Progenitor cell of endocrine pancreas (in vitro differentiated cells): ENCODE measurements at places on chromosomes 7 and 10. TPM values are rescaled to one million over a fixed set of nuclear protein-coding genes. Genes with fewer than 3 reads are reported as not detected.

Gene TMEM176B
- 8.9 TPM in 2 replicates for total RNA-seq

Gene AMPH
- 1.8 and 1.9 TPM in 2 replicates for total RNA-seq

Gene MMD2
- not detected in 2 replicates for total RNA-seq

Gene MSMB
- not detected in 2 replicates for total RNA-seq

Gene CCL24
- not detected in 2 replicates for total RNA-seq

Gene CD36
- 7.2 and 7.7 TPM in 2 replicates for total RNA-seq

Gene SUN3
- total RNA-seq = not detected in 2 replicates

Gene OR2A5
- not detected in 2 replicates for total RNA-seq

Gene TCERG1L
- total RNA-seq = 0.51 and 0.53 TPM in 2 replicates

Gene LLCFC1
- not detected in 2 replicates for total RNA-seq

Gene METTL27
- total RNA-seq = 13.3 and 13.5 TPM in 2 replicates

- H3K4me1 ChIP-seq = peaks cover 10% of the 10 kb centered on the region
- no peaks in the 10 kb centered on the region for H3K36me3 ChIP-seq
- no peak overlapping the region for H3K4me3 ChIP-seq
- H3K27me3 ChIP-seq = peaks cover 91% of the 10 kb centered on the region
- no peak for DNase-seq
- H3K27ac ChIP-seq = no peak overlapping the region
Measured at GRCh38 chr10:117553142-117553814, 10.7 kb downstream of the EMX2 start.

- peaks cover 6% of the 10 kb centered on the region for H3K36me3 ChIP-seq
- peaks cover 3% of the 10 kb centered on the region for H3K4me1 ChIP-seq
- H3K27ac ChIP-seq = no peak overlapping the region
Measured at GRCh38 chr7:5696346-5697110, 84.9 kb downstream of the RNF216 start.

- DNase-seq = no peak
- no peak overlapping the region for H3K27ac ChIP-seq
- H3K27me3 ChIP-seq = no peaks in the 10 kb centered on the region
- no peak overlapping the region for H3K4me3 ChIP-seq
Measured at GRCh38 chr7:144037414-144038035, 11.2 kb upstream of the OR2A5 start.

GRCh38 chr10:49056356-49056755 is 59.0 kb downstream of the VSTM4 start:
- no peak overlapping the region for H3K27ac ChIP-seq
- no peaks in the 10 kb centered on the region for H3K4me1 ChIP-seq
- H3K4me3 ChIP-seq = no peak overlapping the region
- no peaks in the 10 kb centered on the region for H3K36me3 ChIP-seq

- H3K27ac ChIP-seq = no peak overlapping the region
- no peak for DNase-seq
- no peaks in the 10 kb centered on the region for H3K36me3 ChIP-seq
- H3K4me1 ChIP-seq = peaks cover 5% of the 10 kb centered on the region
- no peak overlapping the region for H3K4me3 ChIP-seq
Measured at GRCh38 chr7:69115788-69116187, 482.5 kb upstream of the AUTS2 start.

GRCh38 chr10:71237843-71238623 is 25.7 kb downstream of the UNC5B start:
- H3K36me3 ChIP-seq = no peaks in the 10 kb centered on the region
- DNase-seq = no peak
- H3K4me3 ChIP-seq = no peak overlapping the region
- no peak overlapping the region for H3K27ac ChIP-seq

DNA sequence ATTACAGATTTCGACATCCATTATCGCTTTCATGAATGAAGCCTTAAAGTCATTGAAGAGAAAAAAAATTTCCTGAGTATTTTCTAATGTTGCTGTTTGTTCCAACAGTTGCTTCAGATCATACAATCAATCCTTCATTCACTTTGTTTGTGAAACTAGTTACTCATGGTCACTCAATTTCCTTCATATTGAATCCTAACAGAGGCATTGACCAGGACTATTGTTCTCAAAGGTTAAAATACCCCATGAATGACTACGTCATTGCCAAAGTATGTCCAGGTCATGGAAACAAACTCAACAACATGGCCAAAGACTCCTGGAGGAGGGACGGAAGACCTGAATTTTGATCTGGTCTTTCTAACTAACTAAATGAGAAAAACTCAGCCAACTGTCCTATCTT is 54.0 kb upstream of the ABCB5 start:
- no peaks in the 10 kb centered on the region for H3K27me3 ChIP-seq
- H3K4me3 ChIP-seq = no peak overlapping the region
- H3K4me1 ChIP-seq = no peaks in the 10 kb centered on the region
- no peak overlapping the region for H3K27ac ChIP-seq
- H3K36me3 ChIP-seq = no peaks in the 10 kb centered on the region

DNA sequence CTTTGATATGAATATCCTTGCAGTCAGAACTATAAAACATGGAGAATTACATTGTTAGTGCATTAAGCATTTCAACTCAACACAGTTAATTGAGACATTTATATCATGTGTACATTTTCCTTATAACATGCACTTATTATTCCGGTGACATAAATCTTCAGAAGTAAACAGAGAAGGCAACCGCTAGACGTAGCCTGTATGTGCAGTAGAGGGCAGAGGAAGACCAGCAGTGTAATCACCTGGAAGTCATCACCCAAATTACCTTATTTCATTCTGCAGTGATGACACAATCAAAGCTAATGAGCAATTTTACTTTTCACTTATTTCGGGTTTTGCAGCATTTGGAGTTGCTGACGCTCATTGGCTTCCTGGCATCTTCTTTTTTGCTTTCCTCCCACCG is 394.6 kb downstream of the SDK1 start:
- no peak for DNase-seq
- H3K4me3 ChIP-seq = no peak overlapping the region
- peaks cover 13% of the 10 kb centered on the region for H3K4me1 ChIP-seq
- H3K36me3 ChIP-seq = no peaks in the 10 kb centered on the region

DNA sequence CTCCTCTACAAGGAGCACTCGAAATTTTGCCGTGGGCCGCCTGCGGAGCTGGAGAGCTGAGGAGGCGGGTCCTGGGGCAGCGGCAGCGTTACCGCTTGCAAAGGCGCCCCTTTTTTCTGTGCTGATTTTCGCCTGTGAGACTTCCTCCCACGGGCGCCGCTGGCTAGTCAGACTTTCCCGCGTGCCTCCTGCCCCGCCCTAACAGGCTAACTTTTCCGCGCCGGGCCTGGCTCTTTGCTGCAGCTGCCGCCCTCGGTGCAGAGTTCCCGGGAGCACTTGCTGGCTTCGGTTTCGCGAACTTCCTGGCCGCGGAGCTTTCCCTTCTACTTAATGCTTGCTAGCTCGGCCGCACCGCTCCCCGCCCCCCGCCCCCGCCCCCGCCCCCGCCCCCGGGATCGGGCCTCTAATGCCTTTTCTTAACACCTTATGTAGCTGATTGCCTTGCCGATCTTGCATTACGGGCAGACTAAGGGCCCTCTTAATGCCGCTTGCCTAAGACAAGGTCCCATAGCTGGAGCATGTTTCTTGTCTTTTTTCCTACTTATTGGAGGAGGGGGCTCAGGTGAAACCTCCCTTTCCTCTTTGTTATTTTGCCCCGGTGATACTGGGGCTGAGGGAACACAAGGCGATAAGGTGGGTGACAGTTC is 37.9 kb upstream of the RASGEF1A start:
- H3K27ac ChIP-seq = peak overlapping the region; percentile 57
- H3K4me1 ChIP-seq = peaks cover 19% of the 10 kb centered on the region
- no peaks in the 10 kb centered on the region for H3K27me3 ChIP-seq
- no peaks in the 10 kb centered on the region for H3K36me3 ChIP-seq
- peak; percentile 39 for DNase-seq
- H3K4me3 ChIP-seq = peak overlapping the region; percentile 77

- no peak overlapping the region for H3K4me3 ChIP-seq
- H3K36me3 ChIP-seq = no peaks in the 10 kb centered on the region
- H3K27ac ChIP-seq = no peak overlapping the region
- peaks cover 2% of the 10 kb centered on the region for H3K4me1 ChIP-seq
Measured at GRCh38 chr7:36526863-36527548, 137.3 kb downstream of the ANLN start.

GRCh38 chr7:7428806-7429205 is 106.9 kb downstream of the COL28A1 start:
- no peak overlapping the region for H3K4me3 ChIP-seq
- peaks cover 9% of the 10 kb centered on the region for H3K36me3 ChIP-seq
- no peak for DNase-seq
- H3K4me1 ChIP-seq = peaks cover 5% of the 10 kb centered on the region

DNA sequence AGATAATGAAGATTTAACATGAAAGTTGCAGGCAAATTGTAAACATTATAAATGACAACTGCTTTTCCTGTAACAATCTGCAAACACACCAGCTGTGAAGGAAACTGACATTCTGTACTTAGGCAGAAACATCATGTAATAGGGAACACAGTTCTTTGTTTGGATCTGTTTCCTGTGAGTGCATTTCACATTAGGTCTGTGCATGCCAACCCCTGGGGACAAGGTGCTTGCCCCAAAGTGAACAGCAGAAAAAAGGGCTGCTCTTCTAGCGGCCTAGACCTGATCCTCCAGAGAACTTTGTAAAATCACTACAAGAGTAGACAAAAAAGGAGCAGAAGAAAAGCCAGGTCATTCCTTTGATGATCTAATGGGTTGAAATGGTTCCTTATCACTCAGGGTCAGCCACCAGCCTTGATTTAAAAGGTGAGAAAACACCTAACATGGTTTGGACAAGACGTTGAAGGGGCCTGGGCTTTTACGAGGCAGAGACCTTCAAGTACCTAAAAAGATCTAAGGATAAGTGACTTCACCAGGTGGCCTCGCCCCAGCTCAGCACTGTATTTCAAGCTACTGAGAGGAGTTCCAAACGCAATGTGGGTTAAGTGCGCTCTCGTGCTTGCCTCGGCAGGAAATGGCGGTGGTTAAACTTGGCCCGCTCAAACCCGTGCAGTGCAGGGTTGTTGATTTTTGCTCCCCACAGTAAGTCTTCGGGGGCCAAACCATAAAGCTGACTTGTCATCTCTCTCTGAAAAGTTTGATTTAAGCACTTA is 249.7 kb downstream of the CREB5 start:
- DNase-seq = no peak
- H3K27me3 ChIP-seq = peaks cover 8% of the 10 kb centered on the region
- H3K36me3 ChIP-seq = no peaks in the 10 kb centered on the region
- H3K4me3 ChIP-seq = no peak overlapping the region

GRCh38 chr7:108132551-108133265 is 2.5 kb upstream of the LAMB4 start:
- no peak overlapping the region for H3K4me3 ChIP-seq
- peaks cover 1% of the 10 kb centered on the region for H3K36me3 ChIP-seq
- DNase-seq = no peak
- H3K4me1 ChIP-seq = no peaks in the 10 kb centered on the region
- no peaks in the 10 kb centered on the region for H3K27me3 ChIP-seq

GRCh38 chr7:14836571-14837189 is 65.9 kb downstream of the DGKB start:
- H3K4me3 ChIP-seq = no peak overlapping the region
- H3K4me1 ChIP-seq = peaks cover 1% of the 10 kb centered on the region
- DNase-seq = no peak
- H3K27ac ChIP-seq = no peak overlapping the region
- peaks cover 13% of the 10 kb centered on the region for H3K27me3 ChIP-seq

DNA sequence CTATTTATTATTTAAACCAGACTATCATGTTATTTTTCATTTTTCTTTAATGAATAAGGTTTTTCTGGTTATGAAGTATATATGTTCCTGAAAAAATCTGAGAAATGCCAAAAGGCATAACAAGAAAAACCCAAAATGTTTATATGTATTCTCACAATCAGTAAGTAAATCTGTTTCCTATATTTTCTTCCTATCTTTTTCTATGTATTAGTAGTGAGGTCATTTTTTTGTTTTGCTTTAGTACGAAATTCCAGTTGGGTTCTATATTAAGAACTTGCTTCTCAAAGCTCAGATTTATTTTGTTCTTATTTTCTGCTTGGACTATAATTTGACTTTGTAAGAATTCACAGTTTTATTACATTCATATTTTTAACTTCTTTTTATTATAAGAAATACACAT is 287.5 kb upstream of the NFE2L3 start:
- H3K4me1 ChIP-seq = peaks cover 4% of the 10 kb centered on the region
- no peaks in the 10 kb centered on the region for H3K36me3 ChIP-seq
- no peak overlapping the region for H3K27ac ChIP-seq
- H3K4me3 ChIP-seq = no peak overlapping the region

- no peak overlapping the region for H3K4me3 ChIP-seq
- no peaks in the 10 kb centered on the region for H3K36me3 ChIP-seq
- H3K4me1 ChIP-seq = peaks cover 2% of the 10 kb centered on the region
- no peaks in the 10 kb centered on the region for H3K27me3 ChIP-seq
- DNase-seq = no peak
Measured at GRCh38 chr10:34475274-34475646, 339.8 kb downstream of the PARD3 start.

GRCh38 chr7:139304517-139304916 is 36.6 kb upstream of the FMC1 start:
- H3K27me3 ChIP-seq = no peaks in the 10 kb centered on the region
- DNase-seq = no peak
- no peak overlapping the region for H3K27ac ChIP-seq
- no peak overlapping the region for H3K4me3 ChIP-seq
- peaks cover 19% of the 10 kb centered on the region for H3K36me3 ChIP-seq
- peaks cover 11% of the 10 kb centered on the region for H3K4me1 ChIP-seq

DNA sequence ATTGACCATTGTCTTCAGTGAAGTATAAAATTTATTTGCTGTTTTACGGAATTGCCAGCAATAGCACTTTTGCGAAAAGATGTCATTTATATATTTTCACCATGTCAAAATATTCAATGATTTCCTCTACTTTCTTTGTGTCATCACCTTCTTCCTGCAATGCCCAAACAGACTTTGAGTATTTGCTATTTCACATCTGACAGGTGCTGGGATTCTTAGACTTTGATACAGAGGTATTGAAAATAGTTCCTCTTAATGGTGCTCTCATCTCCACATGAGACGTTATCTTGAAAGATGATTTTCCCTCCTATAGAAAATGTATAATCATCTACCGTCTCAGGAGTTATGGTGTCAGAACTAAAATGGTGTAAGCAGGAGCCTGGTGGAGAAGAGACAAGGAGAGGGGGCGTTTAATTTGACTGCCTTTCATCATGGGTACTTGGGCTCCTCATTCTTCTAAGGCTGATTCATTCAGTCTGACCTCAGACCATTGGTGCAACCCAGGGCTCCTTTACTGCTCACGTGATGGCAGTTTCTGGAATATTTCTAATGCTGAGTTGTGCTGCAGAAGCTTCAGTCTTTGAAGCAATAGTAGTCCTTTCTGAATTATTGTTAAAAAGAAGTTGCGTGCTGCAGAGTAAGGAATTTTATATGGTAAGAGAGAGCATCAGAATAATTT is 404.6 kb downstream of the PHTF2 start:
- no peak overlapping the region for H3K4me3 ChIP-seq
- H3K36me3 ChIP-seq = peaks cover under 1% of the 10 kb centered on the region
- no peaks in the 10 kb centered on the region for H3K4me1 ChIP-seq

GRCh38 chr10:43211431-43212042 is 55.3 kb downstream of the RASGEF1A start:
- no peak overlapping the region for H3K27ac ChIP-seq
- H3K27me3 ChIP-seq = peaks cover 8% of the 10 kb centered on the region
- H3K36me3 ChIP-seq = no peaks in the 10 kb centered on the region
- no peaks in the 10 kb centered on the region for H3K4me1 ChIP-seq
- H3K4me3 ChIP-seq = no peak overlapping the region

GRCh38 chr7:24051651-24052050 is 232.3 kb upstream of the NPY start:
- no peaks in the 10 kb centered on the region for H3K36me3 ChIP-seq
- peaks cover 4% of the 10 kb centered on the region for H3K27me3 ChIP-seq
- H3K4me1 ChIP-seq = peaks cover 24% of the 10 kb centered on the region
- DNase-seq = no peak

GRCh38 chr10:4312051-4312835 is 513.8 kb upstream of the AKR1E2 start:
- no peak overlapping the region for H3K27ac ChIP-seq
- no peaks in the 10 kb centered on the region for H3K27me3 ChIP-seq
- H3K4me1 ChIP-seq = peaks cover 6% of the 10 kb centered on the region
- DNase-seq = no peak
